ENCODE measurements at places on chromosomes 2 and 18.

GRCh38 chr18:51012441-51012840, 17.6 kb upstream of the SMAD4 start:
- no peak for DNase-seq

DNA sequence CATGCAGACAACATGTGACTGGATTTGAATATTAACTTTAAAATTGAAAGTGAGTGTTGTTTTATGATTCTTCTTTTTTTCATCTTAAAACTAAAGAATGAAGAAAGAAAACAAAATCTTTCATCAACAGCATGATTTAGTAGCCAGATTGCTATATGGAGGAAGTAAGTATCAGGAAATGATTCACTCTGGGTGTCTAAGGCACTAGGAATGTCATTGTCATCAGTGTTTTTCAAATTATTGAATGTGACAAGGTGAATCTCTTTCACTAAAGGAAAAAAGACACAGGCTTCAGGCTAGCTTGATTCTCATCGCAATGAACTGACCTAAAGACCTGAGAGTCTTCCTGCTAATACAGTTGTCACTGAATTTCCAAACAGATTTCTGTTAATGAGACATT, 430.1 kb downstream of the FBXO15 start:
- DNase-seq, result no peak

GRCh38 chr2:121051311-121051710, 233.7 kb downstream of the TFCP2L1 start:
- no peak for DNase-seq

DNA sequence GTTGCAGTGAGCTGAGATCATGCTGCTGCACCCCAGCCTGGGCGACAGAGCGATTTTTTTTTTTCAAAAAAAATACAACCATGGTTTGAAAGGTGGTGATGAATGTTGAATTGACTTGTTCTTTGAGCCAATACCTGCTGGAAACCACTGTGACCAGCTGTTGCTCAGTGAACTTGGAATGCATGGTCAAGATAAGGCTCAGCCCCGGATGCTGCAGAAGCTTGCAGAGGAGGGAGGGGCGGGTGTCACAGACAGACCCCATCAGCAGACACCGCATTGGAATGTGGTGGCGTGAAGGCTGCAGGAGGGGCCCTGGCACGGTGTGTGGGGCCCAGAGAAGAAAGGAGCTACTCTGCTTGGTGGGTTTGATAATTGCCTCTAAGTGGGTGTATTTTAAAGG, 91.6 kb downstream of the ITGB1BP1 start:
- DNase-seq, result no peak

DNA sequence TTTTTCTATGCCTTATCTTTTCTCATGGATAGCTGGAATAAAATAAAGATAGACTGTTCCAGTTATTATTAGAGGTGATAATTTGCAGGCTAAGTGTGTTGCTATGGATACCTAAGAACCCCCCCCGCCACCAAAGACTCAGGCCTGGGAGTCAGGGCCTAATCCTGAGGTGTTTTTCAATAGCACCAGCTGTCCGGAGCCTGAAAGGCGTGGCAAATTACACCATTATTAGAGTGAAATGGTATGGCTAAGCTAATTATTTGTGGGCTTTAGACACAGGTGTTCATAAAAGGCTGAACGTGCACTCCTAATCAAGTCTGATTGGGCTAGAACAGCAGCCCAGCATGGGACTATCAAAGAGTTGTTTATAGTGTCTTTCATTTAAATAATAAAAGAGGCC, 293.2 kb upstream of the DCC start:
- no peak for DNase-seq

DNA sequence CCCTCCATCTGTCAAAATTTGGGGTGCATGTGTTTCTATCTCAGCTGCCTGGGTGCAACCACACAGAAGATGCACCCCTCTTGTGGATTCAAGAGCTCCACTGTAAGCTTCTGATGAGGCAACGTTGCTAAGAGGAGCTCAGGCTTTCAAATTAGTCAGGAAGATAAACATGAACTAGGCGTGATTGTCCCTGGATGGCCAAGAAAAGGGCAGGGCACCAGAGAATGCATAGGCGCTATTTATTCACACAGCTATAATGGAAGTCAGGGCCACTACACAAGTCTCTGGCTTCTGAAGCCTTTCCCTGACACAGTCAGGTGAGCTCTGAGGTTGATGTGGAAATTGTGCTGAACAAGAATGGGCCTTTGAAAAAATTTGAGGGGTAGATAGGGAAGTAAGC, 1466.0 kb upstream of the CELF4 start:
- no peak for DNase-seq

GRCh38 chr2:16174693-16175045, 234.3 kb downstream of the MYCN start:
- DNase-seq, result no peak

- DNase-seq, result no peak
These were observed 6.3 kb upstream of the SFT2D3 start for GRCh38 chr2:127694986-127695385.

DNA sequence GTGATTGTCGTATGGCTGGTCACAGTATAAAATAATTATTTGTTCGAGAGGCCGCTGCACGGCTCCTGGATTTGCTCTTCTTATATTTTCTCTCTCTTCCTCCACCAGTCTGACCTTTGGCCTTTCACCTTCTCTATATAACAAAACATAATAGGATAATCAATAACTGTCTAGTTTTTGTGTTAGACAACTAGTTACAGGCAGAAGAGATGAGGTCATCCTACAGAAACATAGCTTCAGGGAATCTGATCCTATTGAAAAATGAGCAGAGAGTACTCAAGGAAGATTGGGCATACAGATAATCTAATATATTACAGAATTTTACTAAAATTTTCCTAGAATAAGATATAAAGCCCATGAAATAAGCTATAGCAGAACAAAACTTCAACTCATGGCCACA, 731.3 kb upstream of the SLC39A10 start:
- DNase-seq, result no peak

DNA sequence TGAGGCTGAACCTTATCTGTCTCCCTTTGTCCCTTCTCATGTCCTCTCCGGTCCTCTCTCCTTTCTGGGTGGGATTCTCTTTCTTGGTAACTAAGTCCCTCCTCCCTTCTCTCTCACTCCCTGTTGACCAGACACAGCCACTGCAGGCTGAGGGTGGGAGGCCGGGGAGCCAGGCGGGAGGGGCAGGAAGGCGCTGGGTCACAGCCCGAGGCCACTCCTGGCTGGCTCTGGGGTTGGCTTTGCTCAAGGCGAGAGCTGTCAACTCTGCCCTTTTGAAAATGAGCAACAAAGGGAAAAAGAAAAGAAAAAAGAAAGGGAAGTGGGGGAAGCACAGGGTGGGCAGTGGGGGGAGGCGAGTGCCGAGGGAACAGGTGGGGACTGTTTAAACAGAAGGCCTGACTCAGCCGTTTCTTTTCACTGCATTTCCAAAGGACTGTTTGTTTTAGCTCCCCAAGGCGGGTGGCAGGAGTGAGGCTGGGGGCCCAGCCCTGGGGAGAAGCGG, 70.5 kb upstream of the IGFBP5 start:
- DNase-seq, result no peak

- no peak for DNase-seq
These were observed 9.7 kb downstream of the KIDINS220 start for GRCh38 chr2:8827729-8828128.

DNA sequence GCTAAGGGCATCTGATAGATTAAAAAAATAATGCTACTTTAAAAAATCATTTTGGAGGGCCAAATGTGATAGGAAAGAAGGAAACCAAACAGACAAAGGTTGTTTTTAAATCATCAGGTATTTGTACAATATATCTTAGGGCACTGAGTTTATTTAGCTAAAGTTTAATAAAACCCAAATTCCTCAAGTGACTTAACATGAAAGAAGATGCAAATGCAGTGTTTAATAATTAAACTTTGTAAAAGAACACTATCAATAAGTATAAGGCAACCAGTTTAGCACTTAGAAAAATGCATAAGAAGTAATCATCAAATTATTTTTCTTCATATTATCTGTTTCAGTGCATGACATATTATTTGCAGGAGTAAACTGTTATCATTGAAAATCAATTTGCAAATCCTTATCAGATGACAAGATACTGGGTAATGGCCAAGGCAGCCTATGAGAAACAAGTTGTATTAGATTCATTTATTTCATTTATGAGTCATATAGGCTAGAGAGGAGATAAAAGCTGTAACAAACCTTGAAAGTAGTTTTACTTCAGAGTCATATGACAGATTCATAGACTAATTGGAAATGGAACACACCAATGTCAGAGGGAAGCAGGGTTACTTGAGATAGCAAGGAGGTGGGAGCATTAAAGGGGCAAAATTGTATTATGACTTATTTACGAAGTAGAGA, 165.5 kb downstream of the GCA start:
- DNase-seq, result no peak

DNA sequence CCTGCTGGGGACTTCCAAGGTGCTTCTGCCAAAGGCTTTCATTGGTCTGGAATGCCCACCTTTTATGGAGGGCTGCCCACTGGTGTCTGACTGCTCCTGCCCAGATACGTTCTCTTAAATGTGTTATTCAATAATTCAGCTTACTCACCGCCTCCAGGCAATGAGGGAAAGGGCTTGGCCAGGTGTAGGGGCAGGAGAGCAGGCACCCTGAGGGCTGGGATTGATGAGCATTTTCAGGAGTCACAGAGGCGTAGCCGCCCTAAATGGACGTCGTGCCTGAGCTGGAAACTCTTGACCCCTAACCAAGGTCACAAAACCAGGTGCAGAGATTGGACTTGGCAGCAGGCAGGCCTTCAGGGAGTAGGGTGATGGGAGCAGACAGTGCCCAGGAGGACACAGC, 26.8 kb downstream of the MAL start:
- DNase-seq, result no peak

DNA sequence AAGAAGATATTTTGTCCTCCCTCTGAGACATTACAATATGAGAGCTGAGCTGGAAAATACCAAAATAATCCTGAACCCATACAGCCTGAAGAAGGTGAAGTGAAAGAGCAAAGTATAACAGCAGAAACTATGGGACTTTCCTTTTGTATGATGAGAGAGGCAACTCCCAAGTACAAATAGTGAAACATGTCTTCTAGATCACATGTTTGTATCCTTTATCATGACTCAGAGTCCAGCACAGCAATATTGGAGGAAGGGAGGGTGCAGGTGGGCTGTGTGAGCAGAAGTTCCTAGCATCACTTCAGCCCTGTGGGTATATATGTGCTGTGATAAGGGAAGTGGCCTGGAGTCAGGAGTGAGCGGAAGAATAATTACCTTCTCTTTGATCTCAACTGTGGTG, 265.6 kb upstream of the NRXN1 start:
- no peak for DNase-seq

DNA sequence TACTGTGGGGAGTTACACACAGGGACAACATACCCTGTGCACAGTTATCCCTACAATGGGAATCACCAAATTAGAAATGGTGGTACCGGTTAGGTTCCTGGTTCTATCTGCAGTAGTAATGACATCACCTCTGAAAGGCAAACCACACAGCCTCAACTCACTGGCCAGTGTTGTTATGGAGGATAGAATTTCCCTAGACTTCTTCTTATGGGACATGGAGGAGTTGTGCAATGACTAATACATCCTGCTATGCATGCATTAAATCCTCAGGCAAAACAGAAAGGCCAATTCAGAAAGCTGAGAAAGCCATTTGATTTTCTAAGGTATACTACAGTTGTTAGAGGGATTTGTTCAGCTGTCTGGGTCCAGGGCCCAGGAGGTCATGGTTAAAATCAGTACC, 439.3 kb downstream of the TMX3 start:
- DNase-seq, result no peak

DNA sequence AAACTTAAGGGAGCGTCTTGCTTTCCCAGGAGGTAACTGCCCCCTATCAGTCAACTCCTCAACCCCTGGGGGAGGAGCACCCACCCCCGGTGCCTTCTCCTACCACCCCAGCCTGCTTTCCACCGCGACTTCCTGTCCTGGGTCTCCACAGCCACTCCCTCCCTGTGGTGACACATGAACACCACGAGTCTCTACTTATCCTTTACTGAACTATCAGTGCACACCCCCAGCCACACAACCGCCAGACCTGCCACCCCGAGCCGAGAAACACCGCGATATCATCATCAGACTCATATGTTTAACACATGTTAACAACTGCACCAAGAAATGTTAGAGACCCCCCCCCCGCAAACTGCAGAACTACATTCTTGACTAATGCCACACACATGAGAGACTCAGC, 43.3 kb downstream of the LONRF2 start:
- DNase-seq, result peak; percentile 76

DNA sequence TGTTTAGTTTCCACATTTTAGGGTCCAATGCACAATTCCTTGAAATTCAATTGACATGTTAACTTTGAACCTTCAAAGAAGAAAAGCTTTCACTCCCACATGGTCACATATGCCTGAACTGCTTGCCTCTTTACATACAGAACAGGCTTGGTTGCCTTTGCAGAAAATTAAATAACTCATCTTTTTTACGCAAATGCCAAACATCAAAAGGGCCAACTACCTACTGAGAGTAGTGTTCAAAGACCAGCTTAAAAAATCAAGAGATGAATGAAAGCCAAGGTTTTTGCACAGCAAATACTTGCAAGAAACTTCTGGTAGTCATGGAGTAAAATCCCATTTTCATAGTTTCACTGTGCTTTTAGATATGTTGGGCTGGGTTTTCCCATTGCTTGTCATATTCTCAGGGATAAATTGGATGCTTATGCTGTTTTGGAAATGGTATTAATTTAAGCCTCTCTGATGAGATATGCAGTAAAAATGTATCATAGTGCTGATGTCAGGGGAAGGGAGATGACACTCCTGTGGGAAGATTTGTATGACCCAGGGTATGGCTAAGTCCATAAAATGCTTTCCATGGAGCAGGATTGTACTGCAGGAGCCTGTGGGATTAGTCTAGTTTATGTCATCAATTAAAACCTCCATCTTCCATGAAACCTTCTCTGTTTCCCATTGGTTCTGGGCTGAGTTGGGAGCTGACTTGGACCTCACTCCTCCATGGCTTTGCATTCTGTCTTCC, 60.6 kb upstream of the DARS1 start:
- DNase-seq, result no peak

DNA sequence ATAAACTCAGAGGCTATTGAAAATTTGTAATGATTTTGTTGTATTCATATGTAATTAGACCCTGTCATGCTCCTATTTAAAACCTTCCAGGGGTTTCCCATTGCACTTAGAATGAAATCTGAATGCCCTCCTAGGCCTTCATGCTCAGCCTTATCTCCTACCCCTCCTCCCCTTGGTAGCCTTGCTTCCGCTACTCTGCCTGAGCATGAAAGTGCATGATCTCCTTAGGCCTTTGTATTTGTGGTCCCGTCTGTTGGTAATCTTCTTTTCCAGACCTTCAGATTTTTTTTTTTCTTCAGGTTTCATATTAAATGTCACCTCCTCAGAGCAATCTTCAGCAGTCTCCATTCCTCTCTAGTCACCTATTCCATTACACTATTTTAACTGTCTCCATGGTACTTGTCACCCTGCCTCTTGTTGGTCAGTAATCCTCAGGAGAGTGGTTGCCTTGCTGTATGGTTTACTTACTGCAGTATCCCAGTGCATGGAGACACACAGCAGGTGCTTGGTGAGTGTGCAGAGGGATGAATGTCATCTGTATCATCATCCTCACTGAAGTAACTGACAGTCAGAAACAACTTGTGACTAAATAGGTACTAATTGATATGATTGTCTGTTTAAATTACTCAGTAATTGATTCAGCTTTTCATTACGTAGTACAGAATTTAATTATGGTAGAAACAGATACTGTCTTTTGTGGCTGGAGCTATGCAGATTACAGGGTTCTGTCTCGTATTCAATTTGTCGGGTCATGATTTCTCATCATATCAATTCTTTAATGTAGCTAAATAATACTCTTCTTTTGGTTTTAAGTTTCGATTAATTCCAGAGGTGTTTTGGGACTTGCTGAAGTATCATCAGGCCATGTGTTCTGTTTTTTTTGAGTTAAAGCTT, 63.9 kb downstream of the PHLPP1 start:
- DNase-seq, result no peak
